ENCODE measurements at places on chromosomes 3 and 15. TPM values are rescaled to one million over a fixed set of nuclear protein-coding genes. Genes with fewer than 3 reads are reported as not detected.

The GALNT15 gene
- 157 TPM for total RNA-seq

GRCh38 chr3:128426128-128426921 lies 40.4 kb downstream of the DNAJB8 start:
- DNase-seq: no peak

DNA sequence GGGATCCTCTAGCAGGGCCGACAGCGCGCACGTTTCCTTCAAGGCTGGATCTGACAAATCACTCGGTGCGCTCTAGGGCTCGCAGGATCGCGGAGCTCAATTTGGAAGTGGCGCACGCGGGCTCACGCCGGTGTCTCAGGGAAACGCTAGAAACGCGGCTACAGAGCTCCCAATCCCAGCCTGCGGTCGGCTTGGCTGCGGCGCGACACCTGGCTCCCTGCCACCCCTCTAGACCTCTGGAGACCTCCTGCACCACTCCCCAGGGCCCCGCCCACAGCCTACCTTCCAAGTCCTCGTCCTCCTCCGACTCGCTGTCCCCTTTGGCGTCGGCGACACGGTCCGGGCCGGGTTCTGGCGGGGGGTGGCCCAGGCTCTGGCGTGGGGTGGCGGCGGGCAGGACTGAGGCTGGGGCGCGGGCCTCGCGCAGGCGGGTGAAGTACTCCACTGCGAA lies 596 bp downstream of the PRKAR2A start:
- peak; percentile 47 for DNase-seq

The CCR5 gene
- 0.95 TPM for total RNA-seq

- DNase-seq: no peak
These were observed 151.3 kb downstream of the NR1I2 start for GRCh38 chr3:119933207-119933606.

The SKOR1 gene
- total RNA-seq: 3.5 TPM

- DNase-seq: no peak
These were observed 10.9 kb upstream of the CD200R1L start for GRCh38 chr3:112857526-112857925.

- DNase-seq: no peak
These were observed 2.0 kb downstream of the CIB2 start for GRCh38 chr15:78129077-78129750.

The CPN2 gene
- not detected for total RNA-seq

- DNase-seq: peak; percentile 36
These were observed 58.1 kb upstream of the MEF2A start for GRCh38 chr15:99507504-99508310.

The WWTR1 gene
- total RNA-seq: 243 TPM

DNA sequence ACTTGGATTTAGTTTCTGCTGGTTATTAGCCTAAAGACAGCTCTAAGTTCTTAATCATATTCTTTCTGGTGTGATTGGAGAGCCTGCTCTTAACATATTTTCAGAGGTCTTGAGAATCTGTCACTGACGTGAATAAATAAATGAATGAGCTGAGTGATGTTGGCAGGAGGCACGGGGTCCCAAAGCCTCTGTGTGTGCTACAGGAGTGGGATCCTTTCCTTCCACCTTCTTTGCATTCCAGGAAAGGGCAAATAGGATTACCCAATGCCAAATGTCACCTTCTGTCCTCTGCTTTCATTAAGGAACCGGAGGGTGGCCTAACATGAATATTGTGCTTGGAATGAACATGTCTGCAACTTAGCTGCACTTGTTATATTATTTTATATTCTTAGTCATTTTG lies 53.1 kb downstream of the CD47 start:
- DNase-seq: no peak

The IL5RA gene
- total RNA-seq: not detected

The CSTA gene
- total RNA-seq: 12.3 TPM

DNA sequence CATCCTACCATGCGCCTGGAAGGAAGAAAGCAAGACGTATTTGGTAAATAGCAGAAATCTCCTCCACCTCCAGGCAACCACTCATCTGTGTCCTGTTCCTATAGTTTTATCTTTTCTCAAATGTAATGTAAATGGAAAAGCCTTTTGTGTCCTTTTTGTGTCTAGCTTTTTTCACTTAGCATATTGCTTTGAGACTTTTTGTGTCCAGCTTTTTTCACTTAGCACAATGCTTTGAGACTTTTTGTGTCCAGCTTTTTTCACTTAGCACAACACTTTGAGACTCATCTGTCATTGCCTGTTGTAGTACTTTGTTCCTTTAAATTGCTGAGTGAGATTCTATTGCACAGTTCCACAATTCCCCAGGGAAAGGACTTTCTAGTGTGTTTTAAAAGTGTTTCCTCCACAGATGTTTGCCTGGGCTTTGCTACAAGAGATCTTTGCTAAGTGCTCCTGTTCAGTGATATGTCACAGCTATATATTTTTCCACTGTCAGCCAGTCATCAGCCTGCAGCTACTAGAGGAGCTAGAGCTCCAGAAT lies 27.9 kb upstream of the MUC13 start:
- no peak for DNase-seq

The XCR1 gene
- total RNA-seq: not detected

- DNase-seq: no peak
These were observed 117.1 kb upstream of the SMAD3 start for GRCh38 chr15:66948294-66948693.

DNA sequence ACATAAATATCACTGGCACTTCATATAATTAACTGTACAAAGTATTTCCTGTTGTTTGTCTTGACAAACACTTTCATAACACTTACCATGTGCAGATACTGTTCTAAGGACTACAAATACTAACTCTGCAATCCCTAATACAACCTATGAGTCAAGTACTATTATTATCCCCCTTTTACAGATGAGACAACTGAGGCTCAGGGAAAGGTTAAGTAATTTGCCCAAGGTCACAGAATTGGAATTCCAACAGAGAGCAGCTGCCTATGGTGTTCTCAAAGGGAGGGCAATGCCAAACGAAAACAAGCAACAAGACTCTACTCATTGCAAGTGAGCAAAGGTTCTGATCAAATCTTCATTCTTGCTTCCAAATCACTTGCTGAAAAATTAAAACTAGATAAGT lies 85.9 kb downstream of the MAGI1 start:
- DNase-seq: no peak

- no peak for DNase-seq
These were observed 13.3 kb downstream of the GRAMD2A start for GRCh38 chr15:72184165-72184811.

The CCDC9B gene
- total RNA-seq: 30.1 TPM

The CDCP1 gene
- 7.3 TPM for total RNA-seq

GRCh38 chr3:23455775-23456174 lies 252.6 kb downstream of the UBE2E2 start:
- DNase-seq: no peak

DNA sequence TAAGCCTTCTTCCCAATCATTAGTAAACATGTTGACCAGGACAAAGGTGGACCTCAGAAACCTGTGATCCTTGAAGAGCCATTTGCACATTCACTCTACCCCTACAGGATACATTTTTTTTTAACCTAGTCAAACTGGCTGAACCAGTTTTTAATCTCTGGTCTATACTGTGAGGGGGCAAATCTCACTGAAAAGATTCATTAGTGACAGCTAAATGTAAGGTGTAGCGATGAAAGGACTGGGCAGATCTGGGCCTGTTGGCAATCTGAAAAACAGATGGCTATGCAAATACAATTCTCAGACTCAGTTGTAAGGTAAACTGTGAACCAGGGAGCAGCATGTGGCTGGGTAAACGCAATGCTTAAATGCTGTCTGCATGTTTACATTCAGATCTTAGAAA lies 75.6 kb upstream of the SNTN start:
- DNase-seq: no peak

The FETUB gene
- total RNA-seq: not detected

The EPHB3 gene
- total RNA-seq: 5.0 TPM

GRCh38 chr3:29385046-29385830 lies 104.4 kb downstream of the RBMS3 start:
- DNase-seq: no peak

- no peak for DNase-seq
These were observed 22.7 kb downstream of the APH1B start for GRCh38 chr15:63299943-63300575.

- no peak for DNase-seq
These were observed 796.2 kb downstream of the NAALADL2 start for GRCh38 chr3:175655351-175655750.

- no peak for DNase-seq
These were observed 142.7 kb downstream of the MEGF11 start for GRCh38 chr15:66110864-66111263.

The ARHGEF26 gene
- 88.0 TPM for total RNA-seq

GRCh38 chr3:45952456-45952855 lies 9.2 kb downstream of the CXCR6 start:
- no peak for DNase-seq

- DNase-seq: no peak
These were observed 55.0 kb downstream of the GOLIM4 start for GRCh38 chr3:168040607-168041208.

DNA sequence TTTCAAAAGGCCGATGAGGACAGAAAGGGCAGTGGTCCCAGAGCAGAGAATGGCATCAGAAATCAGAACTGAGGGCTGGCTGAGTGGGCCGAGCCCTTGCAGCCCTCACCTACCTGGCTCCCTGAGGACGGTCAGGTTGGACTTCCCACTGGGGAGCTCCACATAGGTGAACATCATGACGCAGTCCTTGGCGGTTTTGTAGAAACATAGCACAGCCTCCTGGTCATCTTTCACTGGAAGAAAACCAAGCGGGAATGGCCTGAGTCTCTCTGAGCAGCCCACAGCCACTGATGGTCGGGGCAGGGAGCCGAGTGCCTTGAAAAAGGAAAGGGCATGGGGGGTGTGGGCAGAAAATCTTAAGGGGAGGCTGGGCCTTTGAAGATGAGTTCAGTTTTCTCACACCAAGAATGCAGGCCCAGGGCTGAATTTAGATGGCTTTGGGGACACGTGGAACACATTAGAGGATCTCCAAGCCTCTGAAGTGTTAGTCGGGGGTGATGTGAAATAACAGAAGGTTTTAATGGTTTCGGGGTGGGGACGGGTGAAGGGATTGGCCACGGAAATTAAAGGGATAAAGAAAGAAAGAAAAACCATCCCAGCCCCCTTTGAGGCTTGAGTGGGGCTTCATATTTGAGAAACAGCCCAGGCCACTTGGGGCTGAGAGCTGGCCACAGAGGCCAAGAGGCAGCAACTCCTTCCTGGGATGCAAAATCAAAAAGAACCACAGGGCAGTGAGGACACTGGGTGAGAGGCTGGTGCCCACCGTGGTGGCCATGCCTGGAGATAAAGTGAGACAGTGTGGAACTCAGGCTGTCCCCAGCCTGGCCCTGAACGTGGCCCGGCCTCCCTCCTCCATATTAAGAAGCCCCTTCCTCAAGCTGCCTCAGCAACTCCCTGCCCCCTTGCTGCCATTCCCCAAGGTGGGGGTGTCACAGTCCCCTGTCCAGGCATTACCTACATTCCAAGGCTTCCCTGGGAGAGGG lies 36.2 kb downstream of the UMPS start:
- no peak for DNase-seq

GRCh38 chr3:126347543-126348161 lies 9.6 kb downstream of the KLF15 start:
- DNase-seq: no peak

GRCh38 chr3:141625506-141625905 lies 112.6 kb upstream of the RNF7 start:
- no peak for DNase-seq

- DNase-seq: no peak
These were observed 53.9 kb upstream of the NR2F2 start for GRCh38 chr15:96276438-96277210.

DNA sequence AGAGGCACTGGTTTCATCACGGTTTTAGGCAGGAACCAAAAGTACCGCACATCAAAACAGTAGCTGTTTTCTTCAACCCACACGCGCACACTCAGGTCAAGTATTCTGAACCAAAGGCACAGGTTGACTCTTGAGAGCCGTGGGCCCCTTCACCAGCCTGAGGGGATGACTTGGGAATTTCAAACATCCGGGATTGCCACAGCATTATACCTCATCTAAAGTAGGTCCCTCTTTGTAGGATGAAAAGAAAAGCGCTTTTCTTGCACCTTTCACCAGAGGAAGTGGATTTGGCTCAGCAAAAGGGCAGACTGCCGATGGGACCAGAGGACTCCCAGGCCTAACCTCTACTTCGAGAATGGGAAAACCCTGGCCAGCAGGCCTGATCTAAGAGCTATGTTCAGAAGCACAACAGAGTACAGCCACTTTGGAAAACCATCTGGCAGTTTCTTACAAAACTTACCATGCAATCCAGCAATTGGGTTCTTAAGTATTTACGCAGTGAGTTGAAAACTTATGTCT lies 88.2 kb upstream of the PROK2 start:
- DNase-seq: no peak

The RHO gene
- total RNA-seq: not detected

- DNase-seq: no peak
These were observed 415.3 kb downstream of the TIGIT start for GRCh38 chr3:114709102-114709501.

The PRR20G gene
- not detected for total RNA-seq

The NR2E3 gene
- 0.27 TPM for total RNA-seq

DNA sequence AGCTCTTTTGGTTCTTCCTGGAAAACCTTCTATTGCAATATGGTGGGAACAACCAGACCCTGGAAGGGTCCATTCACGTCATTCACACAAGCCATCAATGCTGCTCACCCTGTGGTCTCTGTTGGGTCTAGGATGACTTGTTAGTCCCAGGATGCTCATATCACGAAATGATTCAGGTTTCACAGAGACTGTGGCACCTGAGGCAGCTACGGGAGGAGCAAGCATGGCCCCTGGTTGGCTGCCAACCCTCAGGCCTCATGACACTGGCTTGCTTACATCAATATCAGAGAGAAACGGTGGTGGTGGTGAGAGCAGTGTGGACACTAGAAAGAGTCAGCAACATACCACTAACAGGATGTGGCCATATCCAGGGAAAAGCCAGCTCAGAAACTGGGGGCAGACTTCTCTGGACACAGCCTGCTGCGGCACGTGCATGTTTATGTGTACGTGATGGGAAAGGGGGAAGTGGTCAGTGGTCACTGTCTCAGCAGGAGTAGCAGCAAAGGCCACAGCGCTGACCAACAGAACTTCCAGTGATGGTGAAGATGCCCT lies 208.9 kb upstream of the ST8SIA2 start:
- DNase-seq: no peak

The ZIC1 gene
- 0.07 TPM for total RNA-seq

DNA sequence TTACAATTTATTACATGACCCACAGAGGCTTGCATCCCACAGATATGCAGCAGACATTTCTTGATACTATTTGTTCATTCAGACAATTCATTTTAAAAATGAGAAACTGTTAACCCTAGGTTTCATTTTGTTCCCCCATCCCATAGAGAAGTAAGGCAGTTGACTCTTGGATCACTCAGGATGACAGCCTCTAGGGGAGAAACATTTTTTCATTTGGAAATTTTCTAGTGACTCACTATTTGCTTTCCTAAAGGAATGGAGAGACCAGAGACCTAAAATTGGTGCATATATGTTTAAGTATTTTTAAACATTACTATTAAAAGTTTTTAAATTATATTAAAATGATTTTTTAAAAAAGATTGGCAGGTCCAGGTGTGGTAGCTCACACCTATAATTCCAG lies 19.5 kb upstream of the PHC3 start:
- no peak for DNase-seq

The QARS1 gene
- 179 TPM for total RNA-seq

- DNase-seq: no peak
These were observed 283.0 kb upstream of the VEPH1 start for GRCh38 chr3:157786211-157786610.

The COL8A1 gene
- 253 TPM for total RNA-seq
